ENCODE measurements at places on chromosomes 2 and 18.

DNA sequence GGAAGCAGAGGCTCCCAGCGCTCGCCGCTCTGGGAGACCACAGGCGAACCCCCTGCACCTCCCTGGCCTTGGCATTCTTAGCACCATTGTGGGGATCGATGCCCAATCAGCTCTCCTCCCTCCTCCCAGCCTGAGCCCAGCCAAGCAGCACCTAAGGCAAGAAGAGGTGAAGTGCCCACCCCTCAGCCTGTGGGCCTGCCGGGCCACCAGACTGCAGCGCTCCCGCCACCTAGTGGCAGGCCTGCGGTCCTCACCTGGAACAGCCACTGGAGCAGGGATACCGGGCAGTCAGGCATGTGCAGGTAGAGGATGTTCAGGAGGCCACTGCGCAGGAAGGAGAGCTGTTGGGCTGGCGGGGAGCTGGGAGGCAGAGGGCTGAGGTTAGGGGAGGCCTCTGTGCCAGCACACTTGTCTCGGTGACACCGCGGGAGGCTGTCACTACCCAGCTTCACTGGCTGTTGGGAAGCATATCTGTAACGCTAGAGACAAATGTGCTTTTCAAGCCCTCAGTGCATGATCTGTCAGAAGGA lies 35.2 kb downstream of the FAM178B start:
- peak; percentile 63 for DNase-seq

- DNase-seq: no peak
Measured at GRCh38 chr2:101518578-101519492, 43.9 kb upstream of the RFX8 start.

GRCh38 chr18:34352385-34353163 lies 127.9 kb upstream of the NOL4 start:
- DNase-seq: no peak

DNA sequence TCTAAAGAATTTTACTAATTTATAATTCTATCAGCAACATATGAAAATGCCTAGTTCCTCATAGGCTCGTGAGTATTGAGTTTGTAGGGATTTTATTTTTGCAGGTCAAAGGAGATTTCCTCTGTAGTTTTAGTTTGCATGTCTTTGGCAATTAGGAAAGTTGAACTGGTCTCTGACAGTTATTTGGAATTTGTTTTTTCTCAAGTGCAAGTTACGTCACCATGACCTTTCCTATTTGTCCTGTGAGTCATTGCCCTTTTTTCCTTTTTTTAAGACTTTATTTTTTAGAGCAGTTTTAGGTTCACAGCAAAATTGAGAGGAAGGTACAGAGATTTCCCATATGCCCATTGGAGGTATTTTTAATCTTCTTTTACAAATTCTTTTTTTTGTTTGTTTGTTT lies 29.0 kb downstream of the RAMP1 start:
- DNase-seq: no peak

GRCh38 chr2:152407204-152407721 lies 72.3 kb downstream of the FMNL2 start:
- no peak for DNase-seq

DNA sequence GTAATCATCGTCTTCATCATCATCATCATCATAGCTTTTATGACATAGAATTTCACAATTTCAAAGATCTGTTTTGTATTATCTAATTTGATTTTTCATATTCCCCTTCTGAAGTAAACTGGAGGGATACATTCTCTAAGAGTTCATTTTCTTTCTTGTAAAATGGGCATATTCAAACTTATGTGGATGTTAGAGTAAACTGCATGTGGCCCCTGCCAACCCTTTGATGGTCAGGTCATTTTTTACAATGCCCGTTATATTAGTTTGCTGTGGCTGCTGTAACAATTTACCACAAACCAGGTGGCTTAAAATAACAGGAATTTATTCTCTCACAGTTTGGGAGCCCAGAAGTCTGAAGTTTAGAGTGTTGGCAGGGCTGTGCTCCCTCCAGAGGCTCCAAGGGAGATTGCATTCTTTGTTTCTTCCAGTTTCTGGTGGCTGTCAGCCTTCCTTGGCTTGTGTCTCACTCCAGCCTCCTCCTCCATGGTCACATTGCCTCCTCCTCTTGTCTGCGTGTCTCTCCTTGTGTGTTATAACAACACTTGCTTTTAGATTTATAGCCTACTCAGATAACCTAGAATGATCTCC lies 127.5 kb upstream of the MMADHC start:
- no peak for DNase-seq

- DNase-seq: no peak
Measured at GRCh38 chr2:177881008-177881747, 191.4 kb downstream of the PDE11A start.

DNA sequence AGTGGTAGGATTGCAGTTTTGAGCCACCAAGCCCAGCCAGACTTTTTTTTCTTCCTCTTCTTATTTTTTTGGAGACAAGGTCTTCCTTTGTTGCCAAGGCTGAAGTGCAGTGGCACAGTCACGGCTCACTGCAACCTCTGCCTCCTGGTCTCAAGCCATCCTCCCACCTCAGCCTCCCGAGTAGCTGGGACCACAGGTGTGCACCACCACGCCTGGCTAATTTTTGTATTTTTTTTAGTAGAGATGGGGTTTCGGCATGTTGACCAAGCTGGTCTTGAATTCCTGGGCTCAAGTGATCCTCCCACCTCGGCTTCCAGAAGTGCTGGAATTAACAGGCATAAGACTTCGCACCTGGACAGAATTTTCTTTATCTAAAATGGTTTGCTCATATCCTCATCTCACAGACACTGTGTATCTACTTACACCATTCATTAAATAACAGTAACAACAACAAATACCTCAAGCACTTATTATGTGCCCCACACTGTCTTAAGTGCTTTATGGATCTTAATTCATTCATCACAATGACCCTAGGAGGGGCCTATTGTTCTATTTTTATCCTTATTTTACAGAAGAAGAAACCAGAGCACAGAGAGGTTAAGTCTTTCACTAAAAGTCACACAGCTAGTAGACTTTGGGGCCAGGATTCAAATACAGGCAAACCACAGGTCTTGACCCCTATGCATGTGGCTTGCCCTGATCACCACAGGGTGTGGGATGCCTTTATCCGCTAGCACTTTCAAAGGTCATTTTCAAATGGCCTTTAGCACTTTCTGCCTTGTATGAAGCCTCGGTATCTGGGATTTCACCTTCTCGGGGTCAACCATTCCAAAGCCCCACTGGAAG lies 39.6 kb downstream of the MYCN start:
- no peak for DNase-seq

GRCh38 chr2:222869252-222869560 lies 8.4 kb downstream of the ACSL3 start:
- DNase-seq: no peak

- DNase-seq: no peak
Measured at GRCh38 chr18:66949419-66949818, 345.5 kb upstream of the CDH19 start.

GRCh38 chr2:128566671-128567070 lies 248.0 kb upstream of the HS6ST1 start:
- no peak for DNase-seq

DNA sequence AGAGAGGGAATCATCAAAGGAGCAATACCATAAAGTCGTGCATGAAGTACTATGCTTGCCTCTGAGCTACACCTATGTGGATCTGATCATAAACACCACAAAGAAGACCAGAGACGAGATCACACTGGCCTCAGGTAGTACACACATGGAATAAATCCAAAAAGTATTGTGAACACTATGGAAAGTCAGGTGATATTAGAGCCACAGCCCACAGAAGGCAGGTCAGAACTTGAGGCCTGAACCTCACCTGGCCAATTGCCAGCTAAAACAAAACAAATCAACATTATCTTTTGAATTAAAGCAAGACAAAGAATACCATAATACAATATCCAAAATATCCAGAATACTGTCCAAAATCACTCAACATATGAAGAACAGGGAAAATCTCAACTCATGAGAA lies 371.1 kb downstream of the NCKAP5 start:
- DNase-seq: no peak

DNA sequence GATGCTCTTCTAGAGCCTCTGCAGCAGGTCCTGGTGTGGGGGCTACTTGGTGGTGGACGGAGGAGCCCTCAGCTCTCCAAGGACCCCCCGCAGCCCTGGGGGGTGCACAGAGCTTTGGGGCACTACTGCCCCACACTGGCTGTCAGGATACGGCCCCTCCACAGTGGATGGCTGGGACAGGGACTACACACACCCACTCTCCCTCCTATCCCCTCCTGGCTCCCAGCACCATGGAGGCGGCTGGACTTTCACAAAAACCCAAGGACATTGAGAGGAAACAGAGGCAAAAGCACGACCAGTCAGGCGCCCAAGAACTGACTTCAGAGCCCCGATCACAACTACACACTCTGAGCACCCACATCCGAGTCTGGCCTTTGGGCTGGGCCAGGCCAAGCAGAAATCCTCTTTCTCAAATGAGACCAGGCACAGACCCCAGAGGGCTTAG lies 12.6 kb downstream of the GPR35 start:
- DNase-seq: no peak

DNA sequence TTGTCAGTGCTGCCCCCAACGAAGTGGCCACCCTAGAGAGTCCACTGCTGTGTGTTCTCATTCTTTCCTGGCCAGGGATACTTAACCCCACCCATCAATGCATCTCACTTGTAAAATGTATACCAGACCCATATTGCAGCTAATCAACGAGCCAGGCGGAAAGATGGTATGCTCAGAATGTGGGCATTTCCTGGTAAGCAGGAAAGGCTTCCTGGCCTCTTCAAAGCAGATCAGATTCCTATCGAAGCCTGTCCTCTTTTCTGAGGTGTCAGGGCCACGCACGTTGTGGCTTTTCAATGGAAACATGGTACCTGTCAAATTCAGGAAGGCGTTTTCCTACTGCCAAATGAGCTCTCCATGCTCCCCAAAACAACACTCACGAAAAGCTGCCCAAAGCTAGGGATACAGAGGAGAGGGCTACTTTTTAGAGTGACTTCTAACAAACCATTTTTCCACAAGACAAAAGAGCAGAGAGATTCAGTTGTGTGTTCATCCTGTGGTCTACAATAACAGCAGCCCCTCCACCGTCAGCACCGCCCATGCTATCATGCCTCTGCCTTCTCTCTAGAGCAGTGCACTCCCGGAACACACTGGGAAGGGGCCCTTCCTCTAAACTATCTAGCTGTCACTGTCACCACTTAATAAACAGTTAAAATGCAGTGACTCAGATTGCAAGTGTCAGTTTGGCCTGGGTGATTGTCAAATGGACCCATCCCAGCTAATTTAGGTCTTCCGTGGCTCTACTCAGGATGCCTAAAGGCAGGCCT lies 535.1 kb downstream of the RNF144A start:
- DNase-seq: no peak

GRCh38 chr2:171478345-171478744 lies 43.9 kb upstream of the CYBRD1 start:
- DNase-seq: no peak

GRCh38 chr2:195838002-195838401 lies 181.0 kb downstream of the SLC39A10 start:
- DNase-seq: no peak

DNA sequence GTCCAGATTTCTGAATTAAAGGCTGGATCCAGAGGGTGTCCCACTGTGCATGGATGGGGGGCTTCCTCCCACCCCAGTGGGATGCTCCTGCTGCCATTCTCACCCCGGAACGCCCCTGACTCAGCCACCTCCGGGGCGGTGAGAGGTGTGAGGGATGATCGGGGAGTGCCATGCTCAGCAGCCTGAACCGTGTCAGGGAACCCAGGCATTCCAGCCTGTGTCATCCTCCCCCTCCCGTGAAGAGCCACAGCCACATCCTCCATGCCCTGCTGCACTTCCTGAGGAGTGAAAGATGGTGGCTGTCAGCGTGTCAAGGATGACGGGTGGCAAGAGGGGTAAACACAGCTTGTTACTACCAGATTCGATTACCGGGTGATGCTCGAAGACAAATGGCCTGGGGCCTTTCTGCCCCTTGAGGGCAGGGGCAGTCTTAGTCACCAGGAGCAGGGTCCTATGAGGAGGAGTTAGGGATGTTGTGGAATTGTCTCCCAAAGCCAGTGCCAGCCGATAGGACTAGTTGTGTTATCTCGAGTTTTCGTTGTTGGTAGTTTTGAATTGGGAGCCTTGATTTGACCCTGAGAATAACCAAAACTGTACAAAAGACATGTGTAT lies 80.8 kb downstream of the TCF7L1 start:
- DNase-seq: no peak

DNA sequence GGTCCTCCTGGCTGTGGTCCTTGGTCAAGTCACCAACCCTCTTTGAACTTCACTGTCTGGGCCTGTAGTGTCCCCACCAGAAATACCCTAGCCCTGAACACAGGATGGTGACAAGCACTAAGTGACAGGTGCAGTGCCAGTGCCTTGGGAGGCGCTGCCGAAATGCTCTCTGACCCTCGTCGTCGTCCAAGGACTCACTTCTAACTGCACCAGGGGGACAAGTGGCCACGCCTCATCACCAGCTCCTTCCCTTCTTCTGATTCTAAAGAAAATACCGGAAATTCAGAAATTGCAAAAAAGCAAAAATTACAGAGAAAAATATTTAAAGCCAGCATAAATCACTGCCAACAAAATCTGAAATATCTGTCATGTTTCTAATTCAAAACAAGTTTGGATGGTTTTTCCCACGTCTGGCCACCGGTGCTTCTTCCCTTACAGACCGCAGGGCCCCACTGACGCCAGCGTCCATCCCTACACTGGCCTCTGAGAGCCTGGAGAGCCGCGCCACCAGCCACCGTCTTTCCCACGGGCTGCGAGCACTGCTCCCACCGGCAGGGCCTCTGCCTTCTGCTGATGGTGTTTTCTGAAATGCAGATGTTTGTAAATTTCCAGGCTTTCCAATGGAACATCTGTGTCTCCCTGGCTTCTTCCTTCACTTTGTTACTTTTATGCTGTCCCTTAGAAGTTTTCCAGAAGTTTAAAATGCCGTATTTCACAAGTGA lies 37.4 kb upstream of the GPC1 start:
- no peak for DNase-seq

DNA sequence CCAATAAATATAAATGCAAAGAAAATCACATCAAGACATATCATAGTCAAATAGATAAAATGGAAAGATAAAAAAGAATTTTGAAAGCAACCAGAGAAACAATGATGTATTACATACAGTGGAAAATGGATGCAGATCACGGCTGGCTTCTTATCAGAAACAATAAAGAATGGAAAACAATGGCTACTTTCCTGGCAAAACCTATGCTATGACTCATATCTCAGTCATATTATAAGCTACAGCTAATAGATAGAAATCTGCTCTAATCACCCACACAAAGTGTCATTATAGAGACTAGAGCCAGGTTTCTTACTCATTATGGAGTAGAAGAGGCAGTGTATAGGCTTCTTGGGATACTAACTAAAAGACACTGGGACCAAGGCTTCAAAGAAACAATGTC lies 93.5 kb upstream of the TACR1 start:
- no peak for DNase-seq

DNA sequence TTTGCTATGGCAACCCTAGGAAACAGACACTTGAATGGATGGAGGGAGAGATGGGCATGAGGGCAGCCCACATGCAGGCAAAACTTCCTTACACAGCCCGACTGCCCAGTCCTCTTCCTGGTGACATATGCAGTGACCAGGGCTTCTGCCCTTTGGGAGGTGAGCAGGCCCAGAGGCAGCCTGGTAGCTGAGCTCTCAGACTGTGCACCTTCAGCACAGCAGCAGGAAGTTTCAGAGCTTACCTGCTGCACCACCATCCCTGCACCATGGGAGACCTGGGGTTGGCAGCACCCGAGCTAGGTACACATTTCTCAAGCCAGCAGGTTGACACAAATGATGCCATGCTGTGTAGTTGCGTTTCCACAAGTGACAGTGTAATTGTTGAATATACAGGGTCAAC lies 97.6 kb upstream of the LMAN1 start:
- DNase-seq: no peak

Data from stimulated activated CD4-positive, alpha-beta T cell treated with anti-CD3 and anti-CD28 coated beads, Interleukin-12 subunit alpha, Interleukin-12 subunit beta, amount 100 ng/mL, for 48 hours (primary cell).